ENCODE measurements at places on chromosomes 7 and 10.

- DNase-seq = no peak
These were observed 290.8 kb upstream of the PCDH15 start for GRCh38 chr10:55091691-55092328.

- no peak for DNase-seq
These were observed 33.6 kb downstream of the RHEB start for GRCh38 chr7:151486074-151486473.

- no peak for DNase-seq
These were observed 106.1 kb downstream of the MAD1L1 start for GRCh38 chr7:2126621-2127020.

GRCh38 chr10:66202101-66202500, 723.7 kb upstream of the LRRTM3 start:
- no peak for DNase-seq

GRCh38 chr10:71156436-71156835, 55.9 kb upstream of the UNC5B start:
- no peak for DNase-seq

- no peak for DNase-seq
These were observed 145.8 kb upstream of the LRRN3 start for GRCh38 chr7:110944966-110945644.

Data from epithelial cell of prostate (primary cell).